MG63 (cell line): ENCODE measurements at places on chromosomes 16 and 17. TPM values are rescaled to one million over a fixed set of nuclear protein-coding genes. Genes with fewer than 3 reads are reported as not detected.

DNA sequence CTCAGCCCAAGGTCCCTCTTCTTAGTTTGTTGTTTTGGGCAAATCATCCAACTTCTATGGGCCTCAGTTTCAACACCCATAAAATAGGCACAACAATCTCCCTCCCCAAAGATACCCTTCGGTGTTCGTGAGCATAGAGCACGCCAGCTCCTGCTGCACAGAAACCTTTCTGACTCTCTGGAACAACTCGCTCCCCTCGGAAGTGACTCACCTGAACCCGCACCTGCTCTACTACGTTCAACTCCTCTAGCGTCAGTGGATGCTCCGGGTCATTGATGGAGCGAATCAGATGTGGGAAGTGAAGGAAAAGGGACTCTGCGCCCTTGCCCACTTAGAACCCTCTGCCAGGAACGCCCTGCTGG is 445 bp downstream of the CIAO2B start:
- DNase-seq, result no peak

DNA sequence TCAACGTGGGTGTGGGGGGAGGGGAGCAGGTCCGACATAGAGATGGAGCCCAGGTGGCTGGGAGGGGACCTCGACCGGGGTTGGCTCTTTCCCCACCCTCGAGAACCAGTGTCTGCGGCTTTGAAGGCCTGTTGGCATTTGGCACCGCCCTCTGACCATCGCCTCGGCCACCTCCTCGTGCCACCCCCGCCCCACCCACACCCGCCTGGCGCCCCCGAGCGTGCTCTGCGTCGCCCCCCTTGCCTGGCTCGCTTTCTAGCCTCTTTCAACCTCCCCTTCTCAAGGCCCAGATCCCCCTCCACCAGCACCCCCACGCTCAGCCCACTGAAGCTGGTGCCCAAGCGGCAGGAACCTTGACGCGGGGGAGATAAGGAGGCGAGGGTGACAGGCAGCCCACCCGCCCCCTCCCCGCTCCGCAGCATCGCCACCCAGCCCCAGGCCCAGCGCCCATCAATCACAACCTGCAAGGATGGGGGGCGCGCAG is 619 bp downstream of the CACNB1 start:
- peak; percentile 72 for DNase-seq

DNA sequence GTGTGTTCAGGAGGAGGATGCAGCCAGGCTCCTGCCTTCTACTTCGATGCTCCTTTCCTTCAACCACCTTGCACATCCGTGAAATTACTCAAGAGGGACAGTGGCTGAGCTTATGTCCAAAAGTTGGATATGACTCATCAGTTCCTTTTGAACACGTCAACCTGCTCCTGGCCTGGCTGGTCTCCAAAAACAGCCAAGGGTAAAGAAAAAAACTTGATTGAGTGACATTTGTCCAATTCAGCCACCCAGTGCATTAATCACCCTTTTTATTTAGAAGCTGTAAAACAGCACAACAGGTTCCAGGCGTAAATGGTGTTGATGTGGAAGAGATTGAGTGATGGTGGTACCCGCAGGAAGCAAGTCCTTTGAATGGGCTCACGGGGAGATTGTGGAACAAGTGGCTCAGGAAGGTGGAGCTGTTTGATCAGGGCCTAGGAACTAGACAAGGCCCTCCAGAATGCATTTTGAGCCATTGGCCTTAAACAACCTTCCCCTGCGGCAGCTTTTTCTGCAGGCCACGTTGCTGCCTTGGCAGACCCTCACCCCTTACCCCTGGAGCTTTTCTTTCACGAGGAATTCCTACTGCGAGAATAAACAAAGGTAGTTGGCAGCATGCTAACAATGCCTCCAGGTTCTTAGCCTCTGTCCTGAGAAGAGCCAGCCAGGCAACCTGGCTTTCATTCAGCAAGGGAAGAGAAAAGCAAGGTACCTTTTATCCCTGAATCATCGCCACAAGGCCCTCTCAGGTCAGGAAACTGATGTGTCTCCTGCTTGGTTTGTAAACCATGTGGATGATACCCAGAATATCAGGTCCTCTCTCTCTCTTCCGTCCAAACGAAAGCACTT is 173.3 kb upstream of the CACNG5 start:
- DNase-seq, result no peak

The GPT2 gene
- 62.7 and 67.1 TPM in 2 replicates for total RNA-seq

DNA sequence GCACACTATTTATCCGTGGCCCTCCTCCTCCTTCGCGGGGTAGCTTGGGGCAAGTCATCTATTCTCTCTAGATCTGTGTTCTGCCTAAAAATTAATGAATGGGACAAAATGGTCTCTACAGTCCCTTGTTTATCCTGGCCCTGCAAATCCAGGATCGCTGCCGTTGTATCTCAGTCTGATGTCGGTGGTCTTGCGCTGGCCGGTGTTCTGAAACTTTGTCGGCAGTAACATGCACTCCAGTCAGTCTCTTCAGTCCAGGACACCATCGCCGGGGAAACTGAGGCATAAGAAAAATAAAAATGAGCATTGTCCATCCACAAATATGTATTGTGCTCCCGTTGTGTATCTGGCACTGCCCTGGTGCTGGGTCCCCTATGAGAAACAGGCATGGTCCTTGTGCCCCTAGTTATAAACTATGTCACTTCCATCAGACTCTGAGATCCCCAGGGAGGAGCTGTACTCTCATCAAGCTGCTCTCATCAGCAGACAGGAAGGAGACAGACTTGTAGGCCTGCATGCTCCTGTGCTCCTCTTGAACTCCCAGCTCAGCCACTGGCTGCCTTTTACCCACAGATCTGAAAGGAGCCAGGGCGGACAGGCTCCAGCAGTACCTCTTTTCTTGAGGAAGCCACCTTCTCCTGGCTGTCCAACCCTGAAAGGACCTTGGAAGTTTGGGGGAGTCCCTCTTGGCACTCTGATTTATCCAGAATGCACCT is 13.7 kb upstream of the CA4 start:
- no peak for DNase-seq

DNA sequence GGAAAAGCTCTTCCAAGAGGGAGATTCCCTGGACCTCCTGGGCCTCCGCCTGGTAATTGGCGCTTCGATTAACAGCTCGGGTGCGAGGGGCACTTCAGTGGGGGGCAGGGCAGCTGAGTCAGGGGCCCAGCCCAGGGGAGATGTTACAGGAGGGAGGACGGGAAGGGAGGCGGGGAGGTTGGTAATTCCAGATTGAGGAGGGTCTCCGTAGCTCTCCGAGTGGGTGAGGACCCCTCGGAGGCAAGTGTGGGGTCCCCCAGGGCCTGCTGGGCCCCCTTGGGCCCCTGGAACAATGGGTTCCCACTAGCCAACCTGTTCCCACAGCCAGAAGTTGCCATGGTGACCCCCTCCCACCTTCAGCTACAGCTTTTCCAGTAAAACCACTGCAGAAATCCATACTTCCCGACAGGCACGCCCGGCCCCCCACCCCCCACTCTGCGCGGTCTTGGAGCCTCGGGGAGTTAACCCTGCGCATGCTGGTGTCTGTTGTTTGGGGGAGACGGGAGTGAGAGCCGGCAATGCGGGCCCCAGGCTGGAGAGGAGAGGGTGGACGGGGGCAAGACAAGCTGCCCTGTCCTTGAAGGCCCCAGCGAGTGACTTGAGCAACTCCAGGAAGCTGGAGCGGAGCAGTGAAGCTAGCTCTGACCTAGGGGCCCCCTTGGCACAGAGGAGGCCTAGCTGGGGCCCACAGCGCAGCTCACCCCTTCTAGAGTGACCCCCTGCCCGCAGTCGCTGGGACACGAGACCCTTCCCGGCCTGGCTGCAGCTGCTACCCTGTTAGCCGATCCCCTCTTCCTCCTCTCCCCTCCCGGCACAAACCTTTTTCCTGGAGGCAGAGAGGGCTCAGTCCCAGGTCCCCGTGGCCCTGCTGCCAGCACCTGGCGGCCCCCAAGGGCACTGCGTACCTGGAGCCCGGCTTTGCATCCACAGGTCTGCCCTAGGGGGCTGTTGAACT is 37.8 kb downstream of the TMEM235 start:
- DNase-seq, result no peak

DNA sequence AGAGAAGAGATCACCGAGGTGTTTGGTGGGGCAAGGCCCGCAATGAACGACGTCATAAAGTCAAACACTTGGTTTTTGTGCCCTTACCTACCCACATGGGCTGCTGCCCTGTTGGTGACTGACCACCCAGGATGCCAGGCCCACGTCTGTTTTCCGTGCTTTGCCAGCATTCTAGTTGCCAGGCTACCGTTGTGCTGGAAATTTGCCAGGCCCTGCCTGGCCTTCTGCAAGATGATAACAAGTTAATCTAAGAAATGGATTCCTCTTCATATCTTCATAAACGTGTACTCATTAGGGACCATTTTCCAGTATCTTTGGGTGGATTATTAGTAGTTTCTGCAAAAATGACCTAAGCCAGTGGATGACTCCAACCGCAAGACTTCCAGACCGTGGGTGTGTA is 35.4 kb downstream of the SLC6A4 start:
- no peak for DNase-seq

The CD300LB gene
- total RNA-seq, result not detected in 2 replicates

DNA sequence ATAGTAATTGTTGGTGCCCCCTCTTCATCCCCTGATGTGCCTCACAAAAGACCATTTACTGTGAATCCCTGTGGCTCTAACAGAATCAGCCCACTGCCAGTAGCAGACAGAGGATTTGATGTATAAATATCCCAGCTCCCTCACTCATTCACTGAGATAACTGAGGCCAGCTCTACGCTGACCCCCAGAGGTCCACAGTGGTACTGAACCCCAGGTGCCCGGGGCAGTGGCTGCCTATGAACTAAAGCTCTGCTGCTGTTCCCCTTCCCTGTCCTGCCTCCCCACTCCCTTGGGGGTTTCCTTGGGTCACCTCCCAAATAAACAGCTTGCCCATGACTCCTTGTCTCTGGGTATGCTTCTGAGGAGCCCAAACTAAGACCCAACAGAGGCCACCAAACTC is 295.8 kb downstream of the FOXL1 start:
- DNase-seq, result peak; percentile 49

DNA sequence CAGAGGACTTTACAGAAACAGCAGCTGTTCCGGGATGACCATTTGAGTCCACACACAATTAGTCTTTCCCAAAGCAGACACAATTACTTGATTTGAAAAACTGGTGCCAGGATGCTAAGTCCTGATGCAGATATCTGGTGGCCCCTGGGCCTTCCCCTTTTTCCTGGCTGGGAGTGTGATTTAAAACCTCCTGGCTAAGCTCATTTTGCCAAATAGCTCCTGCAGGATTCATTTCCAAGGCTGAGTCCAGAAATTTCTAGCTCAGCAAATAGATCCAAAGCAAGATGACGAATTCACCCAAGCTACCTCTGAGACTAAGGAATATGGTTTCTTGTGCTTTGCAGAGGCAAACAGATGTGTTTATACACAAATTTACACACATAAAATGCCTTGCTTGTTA is 422.2 kb downstream of the CA10 start:
- no peak for DNase-seq

GRCh38 chr16:85279825-85280545 is 167.7 kb upstream of the CIBAR2 start:
- no peak for DNase-seq

GRCh38 chr16:84121007-84121406 is 4.3 kb upstream of the MBTPS1 start:
- no peak for DNase-seq

The TBC1D16 gene
- 15.0 and 23.6 TPM in 2 replicates for total RNA-seq

- DNase-seq, result no peak
Observed at GRCh38 chr17:50573866-50574611, 13.5 kb downstream of the CACNA1G start.

DNA sequence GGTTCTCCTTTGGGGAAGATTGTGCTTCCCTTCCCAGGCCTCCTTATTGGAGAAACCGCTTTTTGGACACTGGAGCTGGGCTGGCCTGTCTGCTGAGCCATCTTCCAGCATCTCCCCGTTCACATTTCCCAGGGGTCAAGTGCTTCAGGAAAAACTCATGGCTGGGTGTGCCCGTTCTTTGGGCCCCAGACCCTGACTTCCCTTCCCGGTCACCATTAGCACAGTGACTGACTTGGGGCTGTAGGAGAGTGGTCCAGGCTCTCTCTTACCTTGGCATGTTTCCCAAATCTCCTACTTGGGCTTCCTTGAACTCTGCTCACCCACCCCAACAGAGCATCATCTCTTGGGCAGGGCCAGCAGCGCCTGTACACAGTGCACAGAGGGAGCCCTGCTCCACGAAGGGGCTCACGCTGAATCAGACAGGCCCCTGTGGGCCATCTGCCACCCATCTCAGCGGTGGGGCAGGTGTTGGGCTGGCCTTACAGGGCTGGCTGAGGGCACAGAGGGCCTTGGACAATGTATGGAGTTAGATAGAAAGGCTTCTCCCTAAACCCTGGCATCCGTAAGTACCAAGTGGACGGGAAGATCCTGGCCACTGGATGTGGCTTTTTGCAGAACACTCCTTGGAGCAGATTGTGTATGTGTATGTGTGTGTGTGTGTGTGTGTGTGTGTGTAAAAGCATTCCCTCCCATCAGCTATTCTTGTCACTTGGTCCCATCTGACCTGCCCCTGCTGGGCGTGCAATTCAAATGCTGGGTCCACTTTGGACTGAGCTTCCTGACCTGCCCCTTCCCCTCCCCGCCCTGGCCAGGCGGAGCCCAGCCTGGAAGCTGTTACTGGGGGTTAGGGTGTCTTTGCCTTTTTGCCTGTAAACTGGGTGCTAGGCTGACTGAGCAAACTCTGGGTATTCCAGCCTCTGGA is 24.9 kb upstream of the CDC42EP4 start:
- no peak for DNase-seq

- DNase-seq, result peak; percentile 24
Observed at GRCh38 chr16:88938777-88939244, 38.2 kb downstream of the CBFA2T3 start.

The AARSD1 gene
- total RNA-seq, result 41.7 and 47.0 TPM in 2 replicates

DNA sequence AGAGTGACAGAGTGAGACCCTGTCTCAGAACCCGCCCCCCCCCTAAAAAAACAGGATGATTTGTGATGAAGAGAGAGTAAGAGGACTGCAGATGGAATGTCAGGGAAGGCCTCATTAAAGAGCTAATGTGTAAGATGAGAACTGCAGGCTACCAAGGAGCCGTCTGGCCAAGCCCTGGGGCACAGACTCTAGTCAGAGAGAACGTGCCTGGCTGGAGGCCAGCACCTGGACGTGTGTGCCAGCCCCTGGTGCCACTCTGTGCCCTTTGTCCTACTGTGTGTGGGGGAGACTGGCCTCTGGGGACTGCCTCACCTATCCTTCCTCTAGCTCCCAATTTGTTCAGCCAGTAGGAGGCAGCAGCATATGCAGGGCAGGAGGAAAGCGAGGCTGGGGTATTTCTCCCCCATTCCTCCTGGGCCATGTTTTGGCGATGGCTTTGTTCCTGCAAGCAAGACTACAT is 37.1 kb downstream of the KNOP1 start:
- DNase-seq, result no peak

- DNase-seq, result no peak
Observed at GRCh38 chr16:82157534-82157812, 12.6 kb downstream of the MPHOSPH6 start.

The IL34 gene
- 1.4 and 2.2 TPM in 2 replicates for total RNA-seq

GRCh38 chr17:67970783-67971182 is 25.5 kb downstream of the C17orf58 start:
- DNase-seq, result no peak

DNA sequence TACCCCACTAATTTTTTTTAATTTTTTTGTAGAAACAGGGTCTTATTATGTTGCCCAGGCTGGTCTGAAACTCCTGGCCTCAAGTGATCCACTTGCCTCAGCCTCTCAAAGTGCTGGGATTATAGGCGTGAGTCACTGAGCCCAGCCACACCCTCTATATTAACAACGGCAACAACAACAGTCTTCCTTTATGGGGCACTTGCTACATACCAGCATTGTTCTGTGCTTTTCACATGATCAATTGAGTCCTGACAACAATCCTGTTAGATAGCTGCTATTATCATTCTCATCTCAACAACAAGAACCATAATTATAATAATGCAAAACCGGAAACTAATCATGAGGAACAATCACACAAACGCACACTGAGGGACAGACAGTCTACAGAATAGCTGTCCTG is 12.6 kb upstream of the ARL5C start:
- DNase-seq, result peak; percentile 65

GRCh38 chr17:83123896-83124801 is 44.7 kb downstream of the METRNL start:
- no peak for DNase-seq

The ADGRG1 gene
- 1.4 and 1.6 TPM in 2 replicates for total RNA-seq
